ACHN (cell line): ENCODE measurements at places on chromosomes 1 and 21.

- no peak for DNase-seq
Measured at GRCh38 chr1:31627930-31628559, 10.6 kb downstream of the HCRTR1 start.

- DNase-seq, result no peak
Measured at GRCh38 chr1:45275054-45275453, 51.6 kb upstream of the HPDL start.

DNA sequence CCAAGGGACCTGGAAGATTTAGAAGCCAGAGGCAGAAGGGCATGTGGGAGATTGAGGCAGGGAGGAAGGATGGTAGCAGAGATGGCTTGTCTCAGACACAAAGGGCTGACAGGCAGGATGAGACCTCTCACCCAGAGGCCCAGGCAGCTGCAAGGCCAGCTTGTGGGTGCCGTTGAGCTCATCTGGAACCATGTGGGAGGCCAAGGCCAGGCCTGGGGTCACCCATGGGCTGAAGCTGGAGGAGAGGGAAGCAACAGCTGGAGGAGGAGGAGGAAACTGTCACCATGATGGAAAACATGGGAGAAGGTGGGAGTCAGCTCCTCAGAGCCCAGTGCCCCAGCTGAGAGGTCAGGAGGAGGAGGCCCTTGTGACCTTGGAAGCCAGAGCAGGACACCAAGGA, 6.4 kb downstream of the CRABP2 start:
- no peak for DNase-seq

DNA sequence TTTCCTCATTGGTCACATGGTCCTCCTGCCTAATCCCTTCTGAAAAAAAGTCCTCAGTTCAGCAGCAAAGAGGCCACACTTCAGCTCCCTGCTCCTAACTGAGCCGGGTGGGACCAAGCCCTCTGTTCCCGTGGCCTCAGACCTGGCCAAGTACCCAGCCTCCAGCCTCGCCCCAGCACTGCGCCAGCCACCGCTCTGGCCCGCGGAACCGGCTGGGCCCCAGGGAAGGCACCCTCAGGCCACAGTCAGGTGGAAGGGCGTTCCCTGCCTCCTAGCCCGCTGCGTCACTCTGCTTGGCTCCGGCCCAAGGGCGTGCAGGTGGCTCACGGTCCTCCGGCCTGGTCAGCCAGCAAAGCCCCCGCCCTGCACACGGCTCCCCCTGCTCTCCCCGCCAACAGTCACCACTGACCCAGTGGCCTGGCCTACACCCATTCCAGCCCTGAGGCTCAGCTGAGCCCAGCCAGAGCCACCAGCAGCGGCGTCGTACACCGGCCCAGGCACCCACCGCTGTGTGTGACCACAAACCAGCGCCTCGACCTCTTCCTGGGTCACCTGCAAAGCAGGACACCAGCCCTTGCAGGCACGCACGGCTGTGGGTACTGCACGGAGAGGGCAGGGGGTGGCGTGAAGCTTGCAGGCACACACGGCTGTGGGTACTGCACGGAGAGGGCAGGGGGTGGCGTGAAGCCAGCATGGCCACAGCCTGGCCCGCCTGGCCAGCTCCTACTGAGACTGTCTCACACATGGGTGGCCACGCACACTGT, 19.4 kb downstream of the NADK start:
- no peak for DNase-seq

DNA sequence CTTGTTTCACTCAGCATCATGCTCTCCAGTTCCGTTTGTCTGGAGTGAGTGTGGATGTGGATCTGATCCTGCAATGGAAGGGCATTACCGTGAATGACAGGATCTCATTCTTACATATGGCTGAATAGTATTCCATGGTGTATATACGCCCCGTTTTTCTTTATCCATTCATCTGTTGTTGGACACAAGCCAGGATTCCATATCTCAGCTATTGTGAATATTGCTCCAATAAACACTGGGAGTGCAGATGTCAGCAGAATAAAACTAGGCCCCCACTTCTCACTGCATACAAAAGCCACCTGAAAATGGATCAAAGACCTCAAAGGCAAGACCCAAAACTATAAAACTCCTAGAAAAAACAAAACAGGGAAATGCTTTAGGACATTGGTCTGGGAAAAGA, 120.3 kb upstream of the TMPRSS2 start:
- no peak for DNase-seq

DNA sequence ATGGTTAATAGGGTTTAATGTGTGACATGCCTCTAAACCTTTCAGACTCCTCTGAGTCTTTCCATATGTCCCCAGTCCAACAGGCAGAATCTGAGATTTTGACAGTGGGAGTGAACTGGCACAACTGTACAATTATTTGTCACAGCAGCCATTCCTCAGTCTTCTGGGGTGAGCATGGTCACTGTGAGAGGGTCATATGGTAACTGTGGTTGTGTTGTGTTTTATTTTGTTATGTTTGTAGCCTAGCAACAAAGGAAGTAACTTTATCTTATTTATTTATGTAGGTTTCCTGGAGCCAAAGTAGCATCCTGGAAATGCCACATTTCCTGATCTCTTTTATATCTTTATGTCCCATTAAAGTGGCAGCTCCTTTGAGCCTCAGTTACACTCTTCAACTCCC, 1067.9 kb downstream of the TTLL7 start:
- DNase-seq, result no peak

- DNase-seq, result no peak
Measured at GRCh38 chr1:40914927-40915569, 52.9 kb upstream of the CITED4 start.

DNA sequence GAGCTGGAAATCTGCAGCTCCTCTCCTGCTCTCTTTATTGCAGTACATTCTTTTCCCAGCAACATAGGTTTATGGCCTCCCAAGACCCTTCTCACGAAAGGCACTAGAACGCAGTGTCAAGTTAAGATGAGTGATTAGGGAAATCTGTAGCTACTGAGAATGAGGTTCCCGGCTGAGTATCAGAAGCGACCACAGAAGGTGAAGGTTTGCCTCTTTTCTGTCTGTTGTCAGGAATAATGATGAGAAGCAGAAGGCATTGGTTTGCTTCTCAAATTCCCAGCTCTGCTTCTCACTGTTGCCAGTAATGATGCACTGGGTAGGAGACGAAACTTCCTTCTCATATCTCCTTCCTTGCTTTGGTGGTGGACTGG, 128.4 kb downstream of the NTMT2 start:
- no peak for DNase-seq

DNA sequence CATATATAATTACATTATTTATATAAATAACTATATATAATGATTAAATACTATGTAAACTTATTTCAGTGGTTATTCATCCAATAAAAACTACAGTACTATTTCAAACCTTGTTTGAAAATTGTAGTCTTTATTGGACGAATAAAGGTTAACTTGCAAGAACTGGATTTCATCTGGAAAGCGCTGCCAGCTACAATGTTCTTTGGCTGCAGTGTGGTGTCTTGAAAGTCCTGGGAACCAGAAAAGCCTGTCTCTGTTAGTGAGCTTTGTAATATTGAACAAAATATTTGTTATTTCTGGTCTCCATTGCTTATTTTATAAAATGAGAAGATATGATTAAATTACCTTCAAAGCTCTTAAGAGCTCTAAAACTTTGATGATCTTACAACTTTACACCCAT, 763.6 kb downstream of the ADGRL2 start:
- peak; percentile 2 for DNase-seq

- DNase-seq, result no peak
Measured at GRCh38 chr1:60600532-60600931, 481.8 kb upstream of the NFIA start.

- no peak for DNase-seq
Measured at GRCh38 chr21:15793550-15794235, 63.9 kb downstream of the USP25 start.

DNA sequence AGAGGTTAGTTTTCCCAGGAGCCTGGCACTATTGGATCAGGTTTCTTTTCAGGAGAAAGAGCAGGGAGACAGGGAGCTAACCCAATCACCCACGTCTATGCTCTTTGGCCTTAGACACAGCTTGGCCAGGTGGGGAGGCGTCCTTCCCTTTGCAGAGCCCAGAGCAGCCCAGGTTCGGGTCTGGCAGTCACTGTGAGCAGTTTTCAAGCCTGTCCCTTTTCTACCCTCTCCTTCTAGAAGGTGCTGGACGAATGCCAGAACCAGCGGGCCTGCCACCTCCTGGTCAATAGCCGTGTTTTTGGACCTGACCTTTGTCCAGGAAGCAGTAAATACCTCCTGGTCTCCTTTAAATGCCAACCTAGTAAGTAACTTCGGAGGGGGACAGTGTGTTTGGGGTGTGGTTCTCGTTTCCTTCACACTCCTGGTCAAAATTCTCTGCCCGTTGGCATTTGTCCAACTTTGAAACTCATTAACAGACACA, 44.9 kb downstream of the EVA1C start:
- DNase-seq, result no peak

DNA sequence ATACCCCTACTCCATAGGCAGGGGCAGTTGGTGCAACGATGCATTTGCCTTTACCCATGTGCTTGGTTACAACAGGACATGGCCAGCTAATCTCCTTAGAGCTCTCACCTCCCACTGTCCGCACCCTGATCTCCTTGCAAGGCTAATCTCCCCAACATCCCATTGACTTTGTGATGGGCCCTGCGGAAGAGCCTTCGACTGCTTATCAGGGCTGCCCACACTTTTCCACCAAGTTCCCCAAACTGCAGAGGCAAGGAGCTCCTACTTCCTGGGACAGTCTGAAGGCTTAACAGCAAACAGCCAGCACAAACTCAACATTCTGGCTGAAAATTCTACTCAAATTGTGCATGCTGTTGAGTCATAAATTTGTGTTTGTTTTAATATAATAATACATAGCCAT, 36.0 kb downstream of the C1orf94 start:
- DNase-seq, result no peak

- DNase-seq, result peak; percentile 21
Measured at GRCh38 chr1:224223819-224224714, 41.0 kb downstream of the DEGS1 start.

DNA sequence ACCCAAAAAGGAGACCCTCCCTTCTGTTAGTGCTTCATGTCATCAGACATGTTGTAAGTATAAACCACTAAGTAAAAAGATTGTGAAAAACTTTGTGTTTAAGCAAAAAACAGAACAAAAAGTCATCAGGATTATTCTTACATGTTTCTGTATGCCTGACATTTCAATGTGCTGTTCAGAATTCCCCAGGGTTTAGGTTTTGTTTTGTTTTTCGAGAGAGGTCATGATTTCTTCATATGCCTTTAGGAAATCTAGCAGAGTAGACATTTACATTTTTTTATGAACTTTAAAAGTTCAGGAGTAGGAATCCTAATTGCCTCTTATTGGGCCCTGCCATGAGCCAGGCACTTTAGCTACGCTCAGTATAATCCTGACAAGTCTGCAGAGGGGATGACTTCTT, 85.3 kb downstream of the VPS13D start:
- DNase-seq, result no peak

DNA sequence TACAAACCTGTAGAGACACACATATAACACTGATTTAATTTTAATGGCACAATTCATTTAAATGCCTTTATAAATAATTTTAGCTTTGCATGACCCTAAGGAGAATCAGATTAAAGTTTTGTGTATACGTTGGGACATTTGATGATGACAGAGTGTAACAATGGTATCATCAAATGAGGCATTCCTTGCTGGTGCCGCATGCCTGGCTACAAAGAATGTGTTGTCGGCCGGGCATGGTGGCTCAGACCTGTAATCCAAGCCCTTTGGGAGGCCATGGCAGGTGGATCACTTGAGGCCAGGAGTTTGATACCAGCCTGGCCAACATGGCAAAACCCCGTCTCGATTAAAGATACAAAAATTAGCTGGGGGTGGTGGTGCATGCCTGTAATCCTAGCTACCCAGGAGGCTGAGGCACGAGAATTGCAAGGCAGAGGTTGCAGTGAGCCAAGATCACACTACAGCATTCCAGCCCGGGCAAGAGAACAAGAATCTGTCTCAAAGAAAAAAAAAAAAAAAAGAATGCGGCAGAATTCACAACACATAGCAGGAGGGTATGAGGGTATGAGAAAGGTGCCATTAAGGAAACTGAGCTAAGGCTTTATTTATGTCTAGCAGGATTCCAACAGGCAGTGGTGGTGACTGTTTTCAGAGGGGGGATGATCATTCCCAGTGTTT, 58.9 kb downstream of the PTPN14 start:
- peak; percentile 56 for DNase-seq

- no peak for DNase-seq
Measured at GRCh38 chr1:159827549-159827948, 876 bp downstream of the SLAMF8 start.

DNA sequence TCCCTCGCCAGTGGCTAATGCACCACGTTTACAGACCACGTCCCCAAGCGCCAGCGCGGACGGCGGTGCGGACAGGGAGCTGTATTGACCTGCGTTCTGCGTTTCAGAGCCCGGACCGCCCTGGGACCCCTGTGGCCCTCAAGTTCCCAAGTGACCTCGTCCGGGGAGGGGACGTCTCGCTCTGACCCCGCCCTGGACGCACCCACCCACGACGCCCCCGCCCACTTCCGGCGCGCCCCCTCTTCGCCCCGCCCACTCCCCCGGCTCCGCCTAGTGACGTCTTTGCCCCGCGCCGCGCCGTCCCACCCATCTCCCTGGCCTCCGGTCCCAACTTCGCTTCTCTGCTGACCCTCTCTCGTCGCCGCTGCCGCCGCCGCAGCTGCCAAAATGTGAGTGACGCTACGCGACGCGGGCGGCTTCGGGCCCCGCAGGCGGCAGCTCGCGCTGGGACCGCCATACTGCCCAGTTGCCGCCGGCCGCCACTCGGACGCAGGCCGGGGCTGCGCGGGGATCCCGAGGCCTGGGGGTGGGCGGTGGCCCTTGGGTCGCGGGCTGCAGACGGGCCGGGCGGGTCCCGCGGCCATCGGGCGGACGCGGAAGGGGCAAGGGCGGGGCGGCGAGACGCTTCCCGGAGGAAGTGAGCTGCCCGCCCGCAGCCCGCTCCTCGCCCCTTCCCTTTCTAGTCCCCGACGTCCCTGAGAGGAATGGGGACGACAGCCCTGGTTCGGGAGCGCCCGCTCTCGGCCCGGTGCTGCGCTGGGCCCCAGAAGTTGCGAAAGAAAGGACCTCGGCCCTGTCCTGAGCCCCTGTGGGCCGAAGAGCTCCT, at the start of gene VAMP3:
TSS of gene VAMP3 (plus strand) at position 300 of the 826 bp plus-strand sequence. CDS start at position 388, 88 bp downstream.
- DNase-seq, result peak; percentile 71

- DNase-seq, result peak; percentile 62
Measured at GRCh38 chr1:234597894-234598293, 12.1 kb downstream of the IRF2BP2 start.

DNA sequence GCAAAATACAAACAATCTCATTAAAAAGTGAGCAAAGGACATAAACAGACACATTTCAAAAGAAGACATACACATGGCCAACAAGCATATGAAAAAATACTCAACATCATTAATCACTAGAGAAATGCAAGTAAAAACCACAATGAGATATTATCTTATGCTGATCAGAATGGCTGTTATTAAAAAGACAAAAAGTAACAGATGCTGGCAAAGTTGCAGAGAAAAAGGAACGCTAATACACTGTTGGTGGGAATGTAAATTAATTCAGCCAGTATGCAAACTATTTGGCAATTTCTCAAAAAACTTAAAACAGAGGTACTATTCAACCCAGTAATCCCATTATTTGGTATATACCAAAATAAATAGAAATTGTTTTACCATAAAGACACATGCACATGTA, 32.2 kb upstream of the TNFSF18 start:
- no peak for DNase-seq
